ACHN (cell line): ENCODE measurements at places on chromosomes 5 and 9.

- no peak for DNase-seq
Observed at GRCh38 chr9:36109071-36109470, 27.5 kb upstream of the GLIPR2 start.

DNA sequence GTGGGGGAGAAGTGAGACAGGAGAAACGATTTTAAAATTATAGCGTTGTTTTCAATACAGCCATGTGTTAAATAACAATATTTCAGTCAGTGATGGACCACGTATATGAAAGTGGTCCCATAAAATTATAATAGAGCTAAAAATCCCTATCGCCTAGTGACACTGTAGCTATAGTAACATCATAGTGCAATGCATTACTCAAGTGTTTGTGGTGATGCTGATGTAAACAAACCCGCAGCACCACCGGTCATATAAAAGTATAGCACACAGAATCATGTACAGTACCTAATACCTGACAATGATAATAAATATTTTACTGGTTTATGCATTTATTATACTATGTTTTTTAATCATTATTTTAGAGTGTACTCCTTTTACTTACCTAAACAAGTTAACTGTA, 407.4 kb upstream of the SEMA6A start:
- DNase-seq = no peak

DNA sequence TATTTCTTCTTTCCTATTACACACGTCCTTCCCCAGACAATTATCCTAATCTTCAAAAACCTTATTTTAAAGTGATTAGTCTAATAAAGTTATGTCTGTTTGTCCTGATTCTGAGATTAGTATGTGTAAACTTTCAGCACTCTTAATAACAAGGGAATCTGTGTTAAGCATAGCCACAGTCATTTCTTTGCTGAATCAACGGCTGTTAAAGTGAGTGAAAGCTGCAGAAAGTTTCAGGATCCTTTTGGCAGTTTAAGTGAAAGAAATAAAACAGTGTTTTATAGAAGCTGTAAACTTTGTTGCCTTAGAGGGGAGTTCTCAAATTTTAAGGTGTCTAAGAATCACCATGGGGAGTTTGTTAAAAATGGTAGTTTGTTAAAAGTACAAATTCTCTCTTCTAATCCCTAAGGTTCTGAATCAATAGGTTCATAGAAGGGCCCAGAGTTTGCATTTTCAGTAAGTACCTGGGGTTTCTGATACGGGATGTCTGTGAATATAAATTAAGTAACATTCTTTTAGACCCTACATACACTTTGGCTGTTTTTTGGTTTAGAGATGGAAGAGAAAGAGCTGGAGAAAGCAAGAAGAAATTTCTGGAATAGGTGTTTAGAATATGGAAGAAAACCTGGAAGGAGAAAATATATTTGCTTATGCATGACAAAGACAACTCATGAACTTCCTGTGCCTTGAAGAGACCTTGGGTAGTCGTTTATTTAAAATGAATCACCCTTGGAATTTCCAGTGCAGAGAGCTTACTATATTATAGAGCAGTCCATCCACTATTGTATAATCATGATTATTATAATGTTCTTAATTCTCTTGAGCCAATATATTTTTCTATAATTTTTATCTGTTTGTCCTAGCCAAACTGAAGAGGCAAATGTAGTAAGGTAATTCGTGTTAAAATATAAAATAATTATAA, 45.7 kb downstream of the SCAMP1 start:
- DNase-seq = peak; percentile 59

GRCh38 chr5:142237707-142238106, 87.1 kb downstream of the SPRY4 start:
- DNase-seq = no peak

DNA sequence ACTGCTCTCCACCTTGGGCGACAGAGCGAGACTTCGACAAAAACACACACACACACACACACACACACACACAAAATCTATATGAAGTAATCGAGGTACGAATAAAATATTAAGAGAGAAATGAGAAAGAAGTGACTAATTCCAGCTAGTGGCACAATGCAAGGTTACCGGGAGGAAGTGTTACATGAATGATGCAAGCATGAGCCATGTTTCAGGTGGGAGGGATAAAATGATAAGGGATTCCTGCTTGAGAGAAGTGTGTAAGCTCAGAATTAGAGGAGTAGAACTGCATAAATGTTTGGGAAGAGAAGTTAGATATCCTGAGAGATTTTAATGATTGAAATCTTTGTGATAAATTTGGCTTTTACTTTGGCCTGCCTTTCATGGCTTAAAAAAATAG, 18.8 kb downstream of the HAPLN1 start:
- no peak for DNase-seq
